B cell (primary cell): ENCODE measurements at places on chromosomes 2 and 18.

- no peak overlapping the region for H3K4me3 ChIP-seq
- H3K27me3 ChIP-seq, result no peaks in the 10 kb centered on the region
- H3K36me3 ChIP-seq, result peaks cover 80% of the 10 kb centered on the region
- H3K4me1 ChIP-seq, result no peaks in the 10 kb centered on the region
- DNase-seq, result no peak
- H3K27ac ChIP-seq, result no peak overlapping the region
Measured at GRCh38 chr18:62569081-62569655, 46.3 kb downstream of the ZCCHC2 start.

DNA sequence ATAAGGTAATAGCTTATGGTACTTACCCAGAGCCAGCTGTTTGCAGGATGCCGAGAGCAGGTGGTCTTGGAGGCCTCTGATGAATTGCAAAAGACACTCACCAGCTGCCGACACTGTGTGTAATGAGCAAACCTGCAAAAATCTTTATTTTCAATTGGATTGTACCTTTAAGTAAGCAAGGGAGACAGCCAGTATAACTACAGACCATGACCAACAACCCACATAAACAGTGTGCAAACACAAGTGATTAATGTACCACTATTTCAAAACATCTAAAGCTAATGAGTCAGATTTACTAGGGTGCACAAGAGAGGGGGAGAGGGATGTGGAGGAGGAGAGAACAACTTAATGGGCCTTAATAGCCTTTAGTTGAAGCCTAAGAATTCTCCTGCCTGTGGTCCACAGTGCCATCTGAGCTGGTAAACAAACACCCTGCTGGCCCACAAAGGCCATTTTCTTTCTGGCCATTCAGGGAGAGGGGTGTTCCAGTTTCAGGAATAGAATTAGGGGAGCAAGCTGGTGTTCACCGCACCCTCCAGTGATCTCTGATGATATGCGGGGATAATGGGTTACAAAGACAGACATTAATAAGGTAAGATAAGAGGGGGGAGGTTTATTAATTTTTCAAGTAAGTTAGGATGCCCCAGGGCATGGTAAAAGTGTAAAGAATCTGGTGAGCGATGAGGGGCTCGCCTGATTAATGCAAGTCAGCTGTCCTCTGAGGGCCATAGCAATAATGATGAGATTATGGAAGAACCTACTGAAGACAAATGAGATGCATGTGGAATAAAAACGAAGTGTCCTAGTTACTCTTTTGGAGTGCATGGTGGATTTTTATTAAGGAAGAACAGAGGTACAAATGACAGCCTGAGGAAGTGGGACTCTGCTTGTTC lies 196.4 kb downstream of the HRH4 start:
- no peak overlapping the region for H3K4me3 ChIP-seq
- H3K4me1 ChIP-seq, result peaks cover 10% of the 10 kb centered on the region
- no peaks in the 10 kb centered on the region for H3K36me3 ChIP-seq
- no peaks in the 10 kb centered on the region for H3K27me3 ChIP-seq
- H3K27ac ChIP-seq, result no peak overlapping the region

- no peaks in the 10 kb centered on the region for H3K4me1 ChIP-seq
- H3K4me3 ChIP-seq, result no peak overlapping the region
- H3K27ac ChIP-seq, result no peak overlapping the region
- no peak for DNase-seq
- no peaks in the 10 kb centered on the region for H3K27me3 ChIP-seq
- no peaks in the 10 kb centered on the region for H3K36me3 ChIP-seq
Measured at GRCh38 chr2:83320053-83320452, 1139.0 kb downstream of the SUCLG1 start.

DNA sequence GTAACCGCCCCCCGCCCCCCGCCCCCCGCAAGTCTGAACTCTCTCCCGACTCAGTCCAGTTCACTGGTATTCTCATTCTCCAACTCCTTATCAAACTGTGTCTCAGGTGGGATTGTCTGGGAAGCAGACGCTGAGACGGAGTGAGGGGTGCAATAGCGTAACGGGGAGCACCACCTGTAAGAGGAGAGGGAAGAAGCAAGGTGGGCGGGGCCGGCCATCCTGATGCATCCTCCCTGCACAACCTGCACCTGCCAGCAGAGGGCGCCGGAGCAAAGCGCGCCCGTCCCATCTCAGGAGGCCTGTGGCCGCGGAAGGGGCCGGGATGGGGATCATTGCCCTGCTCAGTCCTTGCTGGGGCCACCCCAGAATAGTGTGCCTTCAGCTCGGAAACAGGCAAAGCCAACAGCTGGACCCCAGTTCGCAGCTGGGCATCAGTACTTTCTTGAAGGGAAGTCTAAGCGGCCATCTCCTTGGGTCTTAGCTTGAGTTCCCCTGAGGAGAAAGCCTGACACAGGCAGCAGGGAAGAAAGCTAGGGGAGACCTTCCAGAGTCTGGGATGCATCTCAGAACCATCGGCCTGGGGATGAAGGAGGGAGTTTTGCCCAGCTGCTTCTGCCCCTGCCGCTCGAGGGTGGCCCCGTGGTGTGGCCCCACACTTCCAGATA lies 208.0 kb downstream of the TFCP2L1 start:
- no peak overlapping the region for H3K4me3 ChIP-seq
- no peaks in the 10 kb centered on the region for H3K4me1 ChIP-seq
- no peak overlapping the region for H3K27ac ChIP-seq
- no peaks in the 10 kb centered on the region for H3K36me3 ChIP-seq

GRCh38 chr2:14751581-14751980 lies 119.1 kb downstream of the LRATD1 start:
- H3K27ac ChIP-seq, result no peak overlapping the region
- no peaks in the 10 kb centered on the region for H3K36me3 ChIP-seq
- no peaks in the 10 kb centered on the region for H3K4me1 ChIP-seq

- H3K36me3 ChIP-seq, result no peaks in the 10 kb centered on the region
- no peak for DNase-seq
- no peak overlapping the region for H3K4me3 ChIP-seq
- no peak overlapping the region for H3K27ac ChIP-seq
- H3K27me3 ChIP-seq, result no peaks in the 10 kb centered on the region
Measured at GRCh38 chr2:210323003-210323402, 8.0 kb upstream of the MYL1 start.

DNA sequence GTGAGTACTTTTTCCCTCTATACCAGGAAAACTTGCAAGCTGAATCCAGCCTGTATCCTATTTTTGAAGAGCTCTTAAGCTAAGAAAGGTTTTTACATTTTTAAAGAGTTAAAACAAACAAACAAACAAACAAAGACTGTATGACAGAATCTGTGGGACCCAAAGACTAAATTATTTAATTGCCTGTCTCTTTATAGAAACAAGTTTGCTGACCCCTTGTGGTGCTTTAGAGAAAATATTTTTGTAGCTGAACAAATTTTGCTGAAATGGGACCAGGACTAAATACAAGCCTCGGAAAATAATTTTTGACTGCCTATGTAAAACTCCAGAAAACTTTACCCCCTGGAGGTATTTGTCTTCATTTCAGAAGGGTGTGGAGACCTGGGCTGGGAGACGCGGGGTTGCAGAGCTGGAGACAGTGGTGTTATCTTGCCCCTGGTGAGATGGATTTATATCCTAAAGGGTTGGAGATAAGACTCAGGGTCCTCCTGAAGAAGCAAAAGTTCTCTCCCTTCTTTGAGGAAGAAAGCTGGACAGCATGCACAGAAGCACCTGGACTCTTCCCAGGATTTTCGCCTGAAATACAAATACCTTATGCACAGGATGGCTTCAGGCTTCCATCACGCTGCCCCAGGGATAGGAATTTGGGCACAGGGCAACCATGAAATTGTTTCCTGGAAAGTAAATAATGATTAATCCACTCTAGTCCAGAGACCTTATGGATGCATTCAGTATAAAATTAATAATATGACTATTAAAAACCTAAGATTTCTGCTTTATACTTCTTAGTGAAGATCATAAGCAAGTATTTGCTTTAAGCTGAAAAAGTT lies 54.3 kb downstream of the TMX3 start:
- H3K4me3 ChIP-seq, result no peak overlapping the region
- H3K36me3 ChIP-seq, result no peaks in the 10 kb centered on the region
- DNase-seq, result peak; percentile 39
- peaks cover 1% of the 10 kb centered on the region for H3K4me1 ChIP-seq
- H3K27ac ChIP-seq, result no peak overlapping the region

GRCh38 chr2:120602251-120602650 lies 133.4 kb upstream of the GLI2 start:
- no peak overlapping the region for H3K4me3 ChIP-seq
- no peaks in the 10 kb centered on the region for H3K27me3 ChIP-seq
- H3K36me3 ChIP-seq, result no peaks in the 10 kb centered on the region
- DNase-seq, result no peak
- no peak overlapping the region for H3K27ac ChIP-seq

DNA sequence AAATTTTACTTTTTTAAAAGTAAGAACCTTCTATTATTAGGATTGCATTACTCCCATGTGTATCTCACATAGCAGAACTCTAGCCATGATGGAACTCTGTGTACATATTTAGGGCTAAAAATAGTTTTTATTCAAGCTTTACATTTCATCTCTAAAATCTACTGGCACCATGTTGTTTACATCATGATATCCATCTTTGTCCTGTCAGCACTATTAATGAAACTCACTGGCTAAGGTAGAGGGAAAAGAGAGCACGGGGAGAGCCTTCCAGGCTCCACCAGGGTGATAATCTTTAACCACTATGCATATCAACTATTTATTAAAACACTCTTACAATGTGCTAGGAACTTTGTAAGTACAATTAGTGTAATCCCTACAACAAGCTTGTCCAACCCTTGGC lies 34.7 kb downstream of the RAD51AP2 start:
- no peaks in the 10 kb centered on the region for H3K36me3 ChIP-seq
- no peak overlapping the region for H3K4me3 ChIP-seq
- no peaks in the 10 kb centered on the region for H3K4me1 ChIP-seq
- no peak for DNase-seq
- H3K27ac ChIP-seq, result no peak overlapping the region

DNA sequence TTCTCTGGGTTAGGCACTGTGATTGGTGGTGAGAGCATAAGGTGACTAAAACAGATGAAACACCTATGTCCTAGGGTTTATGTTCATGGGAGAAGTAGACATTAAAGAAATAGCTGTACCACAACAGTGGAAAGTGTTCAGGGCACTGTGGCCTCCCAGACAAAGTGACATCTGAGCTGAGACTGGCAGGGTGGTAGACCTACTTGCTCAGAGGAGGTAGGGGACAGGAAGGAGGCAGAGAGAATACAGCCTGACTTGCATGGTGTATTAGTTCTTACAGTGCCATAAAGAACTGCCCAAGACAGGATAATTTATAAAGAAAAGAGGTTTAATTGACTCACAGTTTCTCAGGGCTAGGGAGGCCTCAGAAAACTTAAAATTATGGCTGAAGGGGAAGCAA lies 82.6 kb downstream of the MAPRE2 start:
- H3K4me1 ChIP-seq, result peaks cover 12% of the 10 kb centered on the region
- H3K27ac ChIP-seq, result no peak overlapping the region
- DNase-seq, result no peak
- H3K4me3 ChIP-seq, result no peak overlapping the region
- H3K27me3 ChIP-seq, result no peaks in the 10 kb centered on the region

- peaks cover 4% of the 10 kb centered on the region for H3K4me1 ChIP-seq
- DNase-seq, result no peak
- no peaks in the 10 kb centered on the region for H3K27me3 ChIP-seq
- no peak overlapping the region for H3K27ac ChIP-seq
- no peak overlapping the region for H3K4me3 ChIP-seq
Measured at GRCh38 chr2:226711606-226712296, 87.9 kb downstream of the IRS1 start.

GRCh38 chr18:52222211-52222610 lies 117.8 kb upstream of the DCC start:
- H3K4me1 ChIP-seq, result no peaks in the 10 kb centered on the region
- H3K36me3 ChIP-seq, result no peaks in the 10 kb centered on the region
- no peak overlapping the region for H3K4me3 ChIP-seq
- DNase-seq, result no peak
- no peak overlapping the region for H3K27ac ChIP-seq

DNA sequence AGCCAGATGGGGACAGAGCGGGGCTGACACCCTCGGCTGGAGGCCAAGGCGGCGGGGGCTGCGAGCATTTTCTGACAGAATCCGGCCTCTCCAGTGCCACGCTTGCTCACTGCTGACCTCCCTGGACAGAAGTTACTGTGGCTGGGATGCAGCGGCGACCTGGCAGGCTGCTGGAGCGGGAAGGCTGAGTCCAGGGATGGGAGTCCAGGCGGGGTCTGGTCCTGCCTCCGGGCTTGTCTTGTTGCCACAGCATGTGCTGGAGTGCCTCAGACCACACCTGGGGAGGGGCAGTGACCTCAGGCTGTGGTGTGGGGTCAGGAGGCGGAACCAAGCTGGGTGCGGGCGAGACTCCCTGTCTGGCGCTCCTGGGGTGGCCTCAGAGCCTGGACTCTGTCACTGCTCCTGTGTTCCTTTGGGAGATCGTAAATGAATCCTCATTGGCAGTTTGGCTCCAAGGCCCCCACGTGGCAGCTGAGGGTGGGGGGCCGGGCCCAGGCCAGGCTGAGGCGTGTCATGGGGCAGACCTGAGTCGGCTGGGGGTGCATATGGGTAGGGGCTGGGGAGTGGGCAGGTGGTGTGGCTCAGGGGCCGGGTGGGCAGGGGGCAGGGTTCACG lies 5.5 kb downstream of the BOK start:
- peaks cover 11% of the 10 kb centered on the region for H3K4me1 ChIP-seq
- H3K27ac ChIP-seq, result no peak overlapping the region
- no peak overlapping the region for H3K4me3 ChIP-seq
- no peak for DNase-seq

GRCh38 chr2:168611091-168611490 lies 155.0 kb downstream of the CERS6 start:
- DNase-seq, result no peak
- H3K4me1 ChIP-seq, result no peaks in the 10 kb centered on the region
- no peaks in the 10 kb centered on the region for H3K36me3 ChIP-seq
- H3K4me3 ChIP-seq, result no peak overlapping the region
- no peaks in the 10 kb centered on the region for H3K27me3 ChIP-seq

DNA sequence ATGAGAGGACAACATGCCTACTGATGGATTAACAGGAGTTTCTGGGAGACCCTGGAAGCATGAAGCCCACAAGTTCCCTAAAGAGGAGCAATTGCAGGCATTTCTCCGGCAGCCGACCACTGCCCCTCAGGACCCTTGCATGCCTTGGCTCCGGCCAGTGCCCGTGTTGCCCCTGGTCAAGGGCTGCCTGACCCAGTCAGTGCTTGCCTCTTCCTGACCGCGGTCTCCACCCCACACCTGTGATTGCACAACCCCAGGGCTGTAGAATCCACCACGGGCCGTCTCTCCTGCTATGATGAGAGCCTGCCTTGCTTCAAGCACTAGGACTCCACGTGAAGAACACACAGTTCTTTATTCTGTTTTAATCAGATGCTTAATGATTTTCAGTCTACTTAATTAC lies 127.5 kb downstream of the GLI2 start:
- H3K36me3 ChIP-seq, result no peaks in the 10 kb centered on the region
- no peak overlapping the region for H3K4me3 ChIP-seq
- no peaks in the 10 kb centered on the region for H3K4me1 ChIP-seq
- DNase-seq, result no peak
- H3K27me3 ChIP-seq, result peaks cover 11% of the 10 kb centered on the region
- no peak overlapping the region for H3K27ac ChIP-seq

DNA sequence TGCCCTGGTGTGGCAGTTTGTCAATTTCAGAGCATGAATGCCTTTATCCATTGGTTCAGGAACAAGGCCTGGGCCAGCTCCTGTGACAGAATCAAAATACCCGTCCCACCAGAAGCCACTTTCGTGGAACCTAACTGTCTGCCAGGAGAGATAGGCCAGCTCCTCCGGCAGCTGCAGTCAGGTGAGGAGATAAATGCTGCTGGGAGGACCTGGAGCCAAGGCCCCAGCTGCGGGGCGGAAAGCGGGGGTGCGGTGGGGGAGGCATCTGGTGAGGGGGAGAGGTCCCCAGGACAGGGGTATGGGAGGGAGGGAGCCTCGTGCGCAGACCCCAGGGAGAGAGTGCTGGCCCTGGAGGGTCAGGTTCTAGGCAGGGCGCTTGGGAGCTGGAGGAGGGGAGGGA lies 4.4 kb upstream of the ASB1 start:
- peaks cover 7% of the 10 kb centered on the region for H3K4me1 ChIP-seq
- H3K4me3 ChIP-seq, result no peak overlapping the region
- no peak overlapping the region for H3K27ac ChIP-seq
- no peak for DNase-seq
- no peaks in the 10 kb centered on the region for H3K36me3 ChIP-seq
- H3K27me3 ChIP-seq, result no peaks in the 10 kb centered on the region
